ENCODE measurements at places on chromosomes 12 and 14.

DNA sequence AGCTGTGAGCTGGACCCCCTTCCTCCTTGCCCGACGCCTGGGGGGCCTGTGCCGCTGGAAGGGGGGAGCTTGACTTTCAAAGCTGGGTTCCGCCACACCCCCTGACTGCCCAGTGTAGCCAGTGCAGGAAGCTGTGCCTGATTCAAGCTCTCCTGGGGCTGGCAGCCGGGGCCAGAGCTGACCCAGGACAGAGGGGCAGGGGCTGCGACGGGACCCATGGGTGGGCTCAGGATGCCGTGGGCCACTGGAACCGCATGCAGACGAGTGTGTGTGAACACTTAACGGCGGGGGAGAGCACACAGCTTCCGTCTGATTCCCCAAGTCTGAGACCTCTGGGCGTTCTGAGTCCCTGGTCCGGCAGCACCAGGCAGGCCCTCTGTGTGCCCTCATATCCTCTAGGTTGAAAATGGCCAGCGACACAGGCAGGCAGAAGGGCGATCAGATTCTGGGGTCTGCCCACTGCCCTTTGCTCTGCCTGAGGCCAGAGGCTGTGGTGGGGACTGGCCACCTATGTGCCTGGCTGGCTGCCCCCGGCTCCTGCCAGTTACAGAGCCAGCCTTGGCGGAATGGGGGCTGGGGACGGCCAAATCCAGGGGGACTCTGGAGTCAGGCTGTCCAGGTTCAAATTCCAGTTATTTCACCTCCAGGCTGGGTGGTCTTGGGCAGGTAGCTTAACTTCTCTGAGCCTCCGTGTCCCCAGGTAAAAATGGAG lies 54.0 kb downstream of the CYP46A1 start:
- DNase-seq = no peak

DNA sequence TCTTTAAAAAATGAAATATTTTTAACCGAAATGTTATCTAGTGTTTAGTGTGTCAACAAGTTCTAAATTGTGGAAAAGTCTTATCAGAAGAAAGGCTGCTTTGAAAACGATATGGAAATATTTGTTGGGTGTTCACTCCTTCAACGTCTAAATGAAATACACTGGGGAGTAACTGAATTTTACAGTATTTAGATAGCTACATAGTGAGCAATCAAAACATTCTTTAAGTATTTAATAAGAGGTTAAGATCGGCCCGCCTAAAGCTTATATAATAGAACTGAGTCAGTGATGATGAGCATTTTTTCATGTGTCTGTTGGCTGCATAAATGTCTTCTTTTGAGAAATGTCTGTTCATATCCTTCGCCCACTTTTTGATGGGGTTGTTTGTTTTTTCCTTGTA lies 228.3 kb downstream of the RAD51B start:
- DNase-seq = no peak

- peak; percentile 55 for DNase-seq
Measured at GRCh38 chr14:36666416-36667206, 5.0 kb downstream of the PAX9 start.

DNA sequence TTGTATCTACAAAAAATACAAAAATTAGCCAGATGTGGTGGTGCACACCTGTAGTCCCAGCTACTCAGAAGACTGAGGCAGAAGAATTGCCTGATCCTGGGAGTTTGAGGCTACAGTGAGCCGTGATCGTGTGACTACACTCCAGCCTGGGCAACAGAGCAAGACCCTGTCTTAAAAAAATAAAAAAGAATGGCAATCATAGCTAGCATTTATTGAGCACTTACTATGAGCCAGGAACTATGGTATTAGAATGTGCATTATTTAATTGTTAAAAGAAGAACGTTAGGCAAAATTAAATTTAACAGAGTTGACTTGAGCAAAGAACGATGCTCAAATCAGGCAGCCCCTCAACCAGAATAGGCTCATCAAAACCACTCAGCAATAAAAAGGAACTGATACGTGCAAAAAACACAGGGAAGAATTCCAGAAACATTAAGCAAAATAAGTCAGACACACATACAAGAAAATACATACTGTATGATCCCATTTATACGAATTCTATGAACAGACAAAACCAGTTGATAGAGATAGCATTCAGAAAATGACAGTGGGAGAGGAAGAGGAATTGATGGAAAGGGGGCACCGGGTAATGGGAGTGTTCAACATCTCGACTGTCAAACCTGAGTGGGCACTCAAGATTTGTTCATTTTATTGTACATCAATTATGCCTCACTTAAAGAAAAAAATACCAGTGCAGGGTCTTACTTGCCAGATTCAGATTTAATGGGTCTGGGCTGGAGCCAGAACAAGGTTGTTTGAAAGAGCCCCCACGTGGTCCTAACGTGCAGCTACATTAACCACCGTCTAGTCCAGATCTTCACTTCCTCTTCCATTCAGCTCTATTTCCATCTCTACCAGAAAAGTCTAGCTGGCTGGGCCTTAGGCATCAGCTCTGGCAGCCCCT lies 8.0 kb downstream of the SCNN1A start:
- DNase-seq = no peak

DNA sequence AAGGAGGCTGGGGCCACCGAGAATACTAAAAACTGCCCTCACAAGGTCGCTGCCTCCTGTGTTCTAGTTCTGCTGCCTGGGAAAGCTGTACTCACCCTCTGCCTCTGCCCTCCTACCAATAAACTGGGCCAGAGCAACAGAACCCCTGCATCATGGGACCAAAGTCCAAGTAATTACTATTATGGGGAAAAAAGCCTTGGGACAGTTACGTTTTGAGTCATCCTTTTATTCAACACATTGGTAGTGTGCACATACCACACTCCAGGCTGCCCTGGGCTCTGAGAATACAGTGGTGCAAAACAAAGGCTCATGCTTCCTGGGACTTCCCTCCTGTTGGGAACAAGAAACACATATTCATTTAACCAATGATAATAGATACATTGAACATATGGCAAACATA lies 49.0 kb downstream of the CACNA1C start:
- DNase-seq = no peak

DNA sequence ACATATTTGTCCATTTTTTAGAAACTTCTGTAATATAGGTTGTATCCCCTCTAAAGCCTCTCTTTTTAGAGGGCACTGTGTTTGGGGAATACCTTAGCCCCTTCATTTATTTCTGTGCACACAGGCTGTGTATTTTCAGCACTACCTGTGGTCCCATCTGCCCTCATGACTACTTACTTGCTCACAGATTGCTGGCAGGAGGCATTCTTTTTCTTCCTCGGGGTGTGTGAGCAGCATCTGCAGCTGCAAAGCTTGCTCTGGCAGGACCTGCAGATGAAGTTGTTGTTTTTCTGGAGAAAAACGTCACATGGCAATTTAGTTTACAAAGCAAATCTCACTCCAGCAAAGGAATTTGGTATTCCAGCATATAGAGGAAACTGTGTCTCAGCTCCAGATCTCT lies 24.3 kb downstream of the ANG start:
- DNase-seq = no peak

- no peak for DNase-seq
Measured at GRCh38 chr14:77257700-77258099, 13.3 kb downstream of the NGB start.

- peak; percentile 93 for DNase-seq
Measured at GRCh38 chr14:103871596-103872480, 24.5 kb upstream of the PPP1R13B start.

GRCh38 chr14:21043387-21043973 lies 1.3 kb downstream of the RNASE7 start:
- DNase-seq = no peak

- no peak for DNase-seq
Measured at GRCh38 chr12:54240971-54241588, 38.8 kb downstream of the CBX5 start.

DNA sequence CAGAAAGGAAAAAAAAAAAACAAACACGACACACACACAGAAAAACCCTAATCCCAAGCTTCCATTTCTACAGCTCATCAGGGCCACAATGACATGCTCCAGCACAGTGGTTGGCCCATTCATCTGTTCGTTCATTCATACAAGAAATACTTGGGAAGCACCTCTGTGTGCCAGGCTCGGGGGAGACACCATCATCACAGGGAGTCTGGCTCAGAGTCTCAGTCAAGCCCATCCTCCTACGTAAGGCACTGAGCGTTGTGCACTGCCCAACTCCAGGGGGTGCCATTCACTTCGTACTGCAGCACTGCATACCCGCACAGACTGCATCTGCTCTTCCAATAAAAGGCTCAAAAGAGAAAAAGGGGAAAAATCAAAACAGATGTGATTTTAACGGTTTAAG lies 15.3 kb downstream of the VPS37B start:
- DNase-seq = no peak

- no peak for DNase-seq
Measured at GRCh38 chr12:119417440-119417839, 82.9 kb downstream of the CCDC60 start.

DNA sequence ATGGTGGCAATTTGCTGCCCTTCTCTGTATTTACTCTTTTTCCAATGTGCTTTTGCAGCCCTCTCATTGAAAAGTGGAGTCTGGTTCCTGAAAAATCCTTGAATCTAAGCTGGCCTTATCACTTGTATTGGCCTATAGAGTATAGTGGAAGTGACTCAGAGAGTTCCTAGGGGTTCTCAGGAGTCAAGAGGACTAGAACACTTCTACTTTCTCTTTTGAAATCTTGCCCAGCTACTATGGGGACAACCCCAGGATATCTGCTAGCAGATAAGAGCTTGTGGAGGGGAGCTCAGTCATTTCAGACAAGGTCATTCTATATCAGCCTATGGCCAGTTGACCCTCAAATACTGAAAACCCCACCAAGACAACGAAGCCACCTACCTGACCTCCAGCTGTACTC lies 26.7 kb upstream of the WSCD2 start:
- DNase-seq = no peak
